ENCODE measurements at places on chromosomes 4 and X. TPM values are rescaled to one million over a fixed set of nuclear protein-coding genes. Genes with fewer than 3 reads are reported as not detected.
A peak's percentile ranks its signal among the peaks of the same experiment; 100 is the strongest.

SPATA4 gene
- 1.4 TPM for polyA plus RNA-seq

NMU gene
- 6.0 TPM for polyA plus RNA-seq

CCNB3 gene
- polyA plus RNA-seq, result 1.0 TPM

PAGE4 gene
- polyA plus RNA-seq, result 0.55 TPM

SYP gene
- 3.1 TPM for polyA plus RNA-seq

NPNT gene
- polyA plus RNA-seq, result 109 TPM

SORCS2 gene
- polyA plus RNA-seq, result 5.8 TPM

CSN1S1 gene
- polyA plus RNA-seq, result not detected

ZNF182 gene
- polyA plus RNA-seq, result 12.1 TPM

CSAG1 gene
- polyA plus RNA-seq, result not detected

SMPX gene
- polyA plus RNA-seq, result 16.0 TPM

GPR50 gene
- not detected for polyA plus RNA-seq

HTR2C gene
- 0.20 TPM for polyA plus RNA-seq

CT47B1 gene
- polyA plus RNA-seq, result not detected

ADH4 gene
- 0.79 TPM for polyA plus RNA-seq

PDE6B gene
- polyA plus RNA-seq, result 19.0 TPM

CT45A5 gene
- 46.9 TPM for polyA plus RNA-seq

NUP62CL gene
- 8.2 TPM for polyA plus RNA-seq

NALF2 gene
- 0.10 TPM for polyA plus RNA-seq

DNA sequence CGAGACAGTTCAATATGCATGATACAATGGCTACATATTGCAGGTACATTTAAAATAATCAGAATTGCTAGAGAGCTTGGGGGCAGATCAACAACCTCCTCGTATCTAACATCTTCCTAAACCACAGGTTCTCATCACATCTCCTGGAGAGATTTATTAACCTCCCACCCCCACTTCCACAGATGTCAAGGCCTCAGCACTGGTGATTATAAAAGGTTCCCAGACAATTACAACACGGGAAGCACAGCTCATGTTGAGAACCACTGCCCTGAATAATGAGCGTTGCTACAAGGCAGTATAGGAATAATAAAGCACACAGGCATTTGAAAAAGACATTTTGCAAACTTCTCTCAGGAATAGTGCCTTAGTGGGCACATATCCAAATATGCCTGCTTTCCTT, 42.8 kb downstream of the ELOVL6 start:
- no peak for DNase-seq

GRCh38 chrX:6852869-6853268, 294.6 kb upstream of the STS start:
- no peak for DNase-seq

- no peak for DNase-seq
Measured at GRCh38 chrX:32825009-32825408, 386.3 kb downstream of the DMD start.

DNA sequence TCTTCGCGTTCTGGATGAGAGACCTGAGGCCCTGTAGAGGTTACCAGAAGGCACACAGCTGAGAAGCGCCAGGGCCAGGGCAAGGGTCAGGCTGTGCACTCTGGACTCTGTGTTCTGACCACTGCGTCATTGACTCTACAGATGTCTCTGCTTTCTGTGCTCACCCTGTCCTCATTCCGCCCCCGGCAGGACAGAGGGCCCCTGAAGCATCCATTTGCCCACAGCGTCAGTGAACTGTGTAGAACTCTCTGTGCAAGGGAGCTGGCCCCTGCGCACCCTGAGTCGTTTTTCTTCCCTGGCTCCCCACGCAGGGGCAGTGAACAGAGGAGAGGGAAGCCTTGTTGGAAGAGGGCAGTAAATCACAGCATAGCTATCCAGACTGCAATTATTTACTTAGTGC, 6.1 kb upstream of the WAS start:
- DNase-seq, result no peak

DNA sequence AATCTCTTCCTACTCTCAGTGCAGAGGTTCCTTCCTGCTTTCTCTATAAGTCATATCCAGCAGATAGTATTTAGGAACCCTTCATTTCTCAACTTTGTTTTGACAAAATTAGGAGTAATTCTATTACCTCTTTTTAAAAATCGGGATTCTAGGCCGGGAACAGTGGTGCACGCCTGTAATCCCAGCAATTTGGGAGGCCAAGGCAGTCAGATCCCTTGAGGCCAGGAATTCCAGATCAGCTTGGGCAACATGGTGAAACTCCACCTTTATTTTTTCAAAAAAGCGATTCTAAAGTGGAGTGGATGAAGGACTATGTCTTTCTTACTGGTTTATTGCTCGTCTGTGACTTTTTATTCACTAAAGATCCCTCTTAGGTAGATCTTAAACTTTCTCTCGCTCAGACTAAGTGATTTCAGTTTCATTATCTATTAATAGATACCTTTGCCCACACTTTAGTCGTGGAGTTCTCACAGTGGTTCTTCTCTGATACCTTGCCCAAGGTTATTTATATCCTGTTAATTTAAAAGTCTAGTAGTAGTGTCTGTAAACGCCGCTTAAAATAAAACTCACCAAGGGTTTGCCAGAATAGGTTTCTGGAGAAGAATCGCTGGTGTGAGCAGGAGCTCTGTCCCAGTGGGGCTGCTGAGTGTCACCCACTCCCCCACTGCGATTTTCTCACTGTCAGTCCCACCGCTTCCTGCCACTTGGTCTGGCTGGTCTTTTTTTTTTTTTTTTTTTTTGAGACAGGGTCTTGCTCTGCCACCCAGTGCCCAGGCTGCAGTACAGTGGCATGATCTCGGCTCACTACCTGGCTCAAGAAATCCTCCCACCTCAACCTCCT, 27.0 kb upstream of the TMEM131L start:
- no peak for DNase-seq

DNA sequence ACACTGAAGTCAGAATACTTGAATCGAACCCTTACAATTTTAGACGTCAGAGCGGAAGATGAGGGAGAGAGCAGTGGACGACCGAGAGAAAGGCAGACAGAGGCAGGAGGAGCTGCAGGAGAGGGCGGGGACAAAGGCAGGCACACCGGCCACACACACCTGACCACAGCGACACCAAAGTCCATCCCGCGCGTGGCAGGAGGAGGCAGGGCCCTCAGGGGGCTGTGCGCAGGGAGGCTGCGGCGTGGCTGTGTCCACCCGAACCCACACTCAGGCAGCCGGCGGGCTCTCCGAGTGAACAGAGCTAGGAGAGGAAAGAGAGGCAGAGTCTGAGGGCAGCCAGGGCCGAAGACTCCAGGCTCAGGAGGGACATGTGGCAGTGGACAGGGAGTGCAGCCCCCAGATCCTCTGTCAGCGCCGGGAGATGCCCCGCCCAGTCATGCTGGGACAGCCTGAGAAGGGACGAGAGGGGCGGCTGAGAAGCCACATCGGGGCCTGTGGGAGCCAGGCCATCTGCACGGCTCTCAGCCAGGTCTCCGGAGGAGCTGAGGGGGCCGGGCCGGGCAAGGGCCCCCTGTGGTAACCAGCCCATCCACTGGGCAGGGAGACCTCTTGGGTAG, 20.1 kb downstream of the GAK start:
- DNase-seq, result no peak

DNA sequence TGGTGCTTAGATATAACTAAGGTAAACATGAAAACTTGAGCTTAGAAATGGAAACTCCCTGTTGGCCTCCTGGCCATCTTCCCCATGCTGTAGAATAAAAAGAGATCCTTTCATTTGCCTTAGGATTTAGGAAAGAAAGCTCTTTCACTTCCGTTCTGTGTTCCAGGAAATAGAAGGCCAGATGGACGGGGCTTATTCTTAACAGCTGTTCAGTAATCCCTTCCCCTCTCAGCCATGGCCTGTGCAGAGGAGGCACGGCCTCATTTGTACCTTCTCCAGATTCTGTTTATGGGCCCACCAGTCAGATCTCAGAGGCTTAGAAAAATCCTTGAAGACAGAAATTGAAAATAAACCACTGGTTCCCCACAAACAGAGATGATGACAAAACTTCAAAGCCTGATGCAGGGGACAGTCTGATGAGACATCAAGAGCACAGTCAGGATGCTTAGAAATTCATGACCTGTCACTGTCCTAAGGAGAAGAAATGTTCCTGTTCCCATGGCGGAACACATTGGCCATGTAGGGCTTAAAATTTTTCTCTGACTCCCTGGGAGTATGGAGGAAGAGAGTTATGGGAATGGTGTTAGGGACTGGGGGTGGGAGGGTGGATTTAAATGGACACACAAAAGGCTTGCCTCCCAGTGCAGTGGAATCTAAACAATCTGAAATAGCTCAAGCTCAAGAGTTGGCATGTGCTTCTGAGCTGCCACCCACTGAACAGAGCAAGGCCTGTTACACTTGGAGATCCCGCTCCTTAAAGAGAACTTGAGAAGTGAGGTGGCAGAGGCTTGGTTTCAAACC, 188.8 kb downstream of the SOWAHB start:
- no peak for DNase-seq

DNA sequence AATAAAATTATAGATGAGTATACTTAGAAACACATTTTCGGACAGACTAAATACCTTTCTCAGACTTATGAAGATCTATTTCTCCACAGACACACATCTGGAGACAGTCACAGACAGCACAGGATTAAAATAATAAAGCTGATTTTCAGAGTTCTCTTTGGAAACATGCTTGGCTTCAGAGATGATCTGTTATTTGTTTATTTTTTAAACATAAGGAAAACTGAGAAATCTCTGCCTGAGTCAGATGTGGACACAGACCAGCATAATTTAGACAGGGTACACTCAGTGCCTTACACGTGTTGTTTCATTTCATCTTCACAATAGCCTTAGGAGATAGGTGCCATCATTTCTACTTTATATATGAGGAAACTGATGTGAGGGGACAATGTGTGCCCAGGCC, 92.1 kb downstream of the SLC9A7 start:
- DNase-seq, result no peak

DNA sequence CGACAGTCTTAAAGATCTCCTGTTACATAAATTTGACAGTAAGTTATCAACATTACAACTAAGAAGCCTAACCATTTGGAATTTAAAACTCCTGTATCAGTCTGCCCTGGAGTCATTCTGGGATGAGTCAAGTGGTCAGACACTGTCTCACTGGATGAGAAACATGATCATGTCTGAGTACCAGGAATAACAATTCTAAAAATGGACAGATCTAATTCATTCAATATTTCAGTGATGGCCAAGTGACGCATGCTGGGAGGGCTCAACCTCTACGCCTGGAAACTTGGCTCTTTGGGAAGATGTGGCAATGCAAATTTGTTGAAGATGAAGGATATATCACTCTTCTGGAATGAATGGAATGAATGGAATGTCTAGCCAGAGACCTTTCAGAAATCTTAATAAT, 1427.2 kb downstream of the STIM2 start:
- no peak for DNase-seq

- peak; percentile 85 for DNase-seq
Measured at GRCh38 chr4:181566490-181566889, 676.7 kb upstream of the TENM3 start.

DNA sequence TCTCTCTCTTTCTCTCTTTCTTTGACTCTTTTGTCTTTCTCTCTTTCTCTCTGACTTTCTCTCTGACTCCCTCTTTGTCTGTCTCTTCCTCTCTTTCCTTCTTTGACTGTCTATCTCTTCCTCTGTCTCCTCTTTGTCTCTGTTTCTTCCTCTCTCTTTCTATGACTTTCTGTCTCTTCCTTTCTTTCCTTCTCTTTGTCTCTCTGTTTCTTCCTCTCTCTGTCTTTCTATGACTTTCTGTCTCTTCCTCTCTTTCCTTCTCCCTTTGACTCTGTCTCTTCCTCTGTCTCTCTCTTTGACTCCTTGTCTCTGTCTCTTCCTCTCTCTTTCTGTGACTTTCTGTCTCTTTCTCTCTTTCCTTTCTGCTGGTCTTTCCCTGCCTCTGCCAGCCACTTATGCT, 38.7 kb downstream of the HNRNPD start:
- no peak for DNase-seq

DNA sequence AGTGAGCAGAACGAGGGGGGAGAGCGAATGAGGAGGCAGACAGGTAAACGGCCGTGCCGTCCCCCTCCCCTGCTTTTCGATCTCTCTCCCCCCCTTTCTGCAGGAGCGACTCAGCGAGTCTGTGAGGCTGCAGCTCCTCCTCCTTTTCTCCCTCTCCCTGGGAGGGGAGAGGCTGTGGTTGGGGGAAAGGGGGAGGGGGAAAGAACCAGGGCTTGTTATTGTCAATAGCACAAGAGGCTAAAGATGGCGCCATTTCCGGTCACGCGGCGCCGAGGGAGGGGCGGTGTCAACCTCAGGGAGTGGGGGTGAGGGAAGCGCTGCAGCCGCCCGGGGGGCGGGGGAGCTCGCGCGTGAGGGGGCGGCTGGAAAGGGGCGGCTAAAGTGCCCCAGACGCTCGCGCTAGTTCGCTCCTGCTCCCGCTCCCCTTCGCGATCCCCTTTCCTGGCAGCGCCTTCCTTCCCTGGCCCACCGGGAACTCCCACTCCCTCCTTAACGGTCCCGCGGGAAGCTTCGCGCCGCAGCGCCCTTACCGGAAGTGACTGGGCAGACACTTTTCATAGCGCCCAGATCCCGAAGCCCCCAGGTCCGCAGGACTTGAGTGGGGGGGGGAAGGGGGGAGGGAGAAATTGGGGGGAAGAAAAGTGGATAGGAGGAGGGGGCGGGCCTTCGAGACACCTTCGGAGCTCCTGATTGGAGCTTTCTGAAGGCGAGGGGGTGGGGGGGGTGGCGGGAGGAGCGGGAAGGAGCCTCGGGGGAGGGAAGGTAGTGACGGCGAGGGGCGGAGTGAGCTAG, at the start of gene CUL4B:
TSS of gene CUL4B (minus strand) at position 121 of the 792 bp plus-strand sequence. CDS start 324 bp downstream, outside the sequence.
- DNase-seq, result peak; percentile 95

- DNase-seq, result no peak
Measured at GRCh38 chrX:118626346-118626745, 101.1 kb upstream of the IL13RA1 start.

GRCh38 chrX:118569676-118570075, 74.1 kb downstream of the DOCK11 start:
- no peak for DNase-seq

DNA sequence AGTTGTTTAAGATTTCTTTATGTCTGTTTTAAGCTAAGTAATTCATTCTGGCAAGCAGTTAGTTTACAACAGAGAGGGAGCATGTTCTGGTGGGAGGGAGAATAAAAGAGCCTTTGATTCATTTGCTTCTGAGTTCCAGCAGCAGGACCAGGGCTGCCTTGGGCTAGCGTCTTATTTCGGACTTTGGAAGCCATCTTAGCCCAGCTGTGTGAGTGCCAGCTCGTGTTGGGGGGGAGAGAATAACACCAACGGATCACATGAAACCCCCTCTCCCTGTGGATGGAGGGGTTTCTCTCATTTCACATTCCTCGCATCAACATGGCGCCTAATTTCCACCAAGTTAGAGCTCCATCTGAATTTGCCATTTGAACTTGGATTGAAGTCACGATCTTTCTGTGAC, 7.4 kb downstream of the GAB1 start:
- no peak for DNase-seq

- no peak for DNase-seq
Measured at GRCh38 chr4:108902769-108903168, 139.9 kb upstream of the ETNPPL start.
